Heart left ventricle (tissue), 16 donors: ENCODE measurements at places on chromosomes 3 and 15. TPM values are rescaled to one million over a fixed set of nuclear protein-coding genes. Genes with fewer than 3 reads are reported as not detected.

- H3K27ac ChIP-seq = peak overlapping the region; percentile 99
- peak overlapping the region; percentile 96 for H3K4me3 ChIP-seq
- no peaks in the 10 kb centered on the region for H3K36me3 ChIP-seq
- no peak for DNase-seq
- H3K4me1 ChIP-seq = peaks cover 14% of the 10 kb centered on the region
- H3K27me3 ChIP-seq = no peaks in the 10 kb centered on the region
These were observed 611 bp downstream of the CTDSPL2 start for GRCh38 chr15:44427756-44428724.

DNA sequence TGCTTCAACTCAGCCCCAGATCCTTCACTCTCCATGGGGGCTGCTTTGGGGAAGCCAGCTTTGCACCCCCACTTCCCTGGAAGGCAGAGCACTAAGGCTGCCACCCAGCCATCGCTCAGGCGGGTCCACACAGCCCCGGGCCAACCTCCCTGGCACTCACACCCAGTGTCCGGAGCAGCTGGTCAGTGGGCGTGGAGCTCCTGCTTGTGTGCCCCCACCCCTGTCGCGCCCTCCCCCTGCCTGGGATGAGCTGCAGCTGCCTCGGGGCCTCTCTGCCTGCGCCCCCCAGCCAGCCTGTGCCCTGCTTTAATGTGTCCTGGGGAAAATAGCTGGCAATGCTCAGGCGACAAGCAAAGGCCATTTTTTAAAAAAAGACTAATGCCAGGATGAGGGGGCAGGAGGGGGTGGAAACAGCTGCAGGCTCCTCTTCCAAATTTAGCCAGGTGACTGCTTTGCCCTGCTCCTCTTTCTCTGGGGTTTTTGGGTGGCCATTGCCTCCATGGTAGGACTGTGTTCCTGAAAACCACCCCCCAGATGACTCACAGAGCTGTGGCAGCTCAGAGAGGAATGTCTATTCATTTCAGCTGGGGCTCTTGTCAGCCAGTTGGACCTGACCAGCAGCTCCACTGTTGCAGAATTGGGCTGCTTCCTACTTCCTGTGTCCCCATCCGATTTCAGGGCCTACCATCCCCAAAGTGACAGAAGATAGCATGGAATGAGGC is 65.0 kb downstream of the CEMIP start:
- no peaks in the 10 kb centered on the region for H3K4me1 ChIP-seq
- no peaks in the 10 kb centered on the region for H3K36me3 ChIP-seq
- DNase-seq = no peak
- H3K4me3 ChIP-seq = no peak overlapping the region

- H3K27ac ChIP-seq = peak overlapping the region; percentile 60
- DNase-seq = no peak
These were observed 489 bp downstream of the GMPPB start for GRCh38 chr3:49723296-49723627.

GRCh38 chr3:125316246-125316645 is 58.9 kb downstream of the ZNF148 start:
- no peaks in the 10 kb centered on the region for H3K4me1 ChIP-seq
- no peak overlapping the region for H3K27ac ChIP-seq
- no peak for DNase-seq
- no peak overlapping the region for H3K4me3 ChIP-seq
- H3K27me3 ChIP-seq = no peaks in the 10 kb centered on the region

GRCh38 chr15:35477312-35478262 is 68.4 kb downstream of the DPH6 start:
- H3K27me3 ChIP-seq = no peaks in the 10 kb centered on the region
- no peak overlapping the region for H3K4me3 ChIP-seq
- no peaks in the 10 kb centered on the region for H3K36me3 ChIP-seq
- no peak for DNase-seq
- peaks cover 4% of the 10 kb centered on the region for H3K4me1 ChIP-seq

DNA sequence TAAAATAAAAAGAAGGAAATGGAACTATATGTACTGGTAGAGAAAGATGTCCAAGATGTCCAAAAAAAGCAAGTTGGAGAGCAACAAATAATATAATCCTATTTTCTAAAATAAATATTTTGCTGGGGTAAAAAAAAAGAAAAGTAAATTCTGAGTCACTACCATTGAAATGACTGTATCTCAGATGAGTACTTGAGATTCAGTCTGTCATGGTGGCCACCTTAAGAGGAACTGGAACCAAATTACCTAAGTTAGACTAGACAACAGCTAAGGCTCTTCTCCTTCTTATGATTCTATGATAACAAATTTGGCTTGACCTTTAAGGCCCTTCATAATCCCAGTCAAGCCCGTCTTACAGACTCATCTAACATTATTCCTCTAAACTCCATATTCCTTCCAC is 270.6 kb upstream of the HES1 start:
- peaks cover 43% of the 10 kb centered on the region for H3K4me1 ChIP-seq
- peaks cover 6% of the 10 kb centered on the region for H3K27me3 ChIP-seq
- H3K27ac ChIP-seq = no peak overlapping the region
- H3K36me3 ChIP-seq = no peaks in the 10 kb centered on the region
- DNase-seq = no peak

DNA sequence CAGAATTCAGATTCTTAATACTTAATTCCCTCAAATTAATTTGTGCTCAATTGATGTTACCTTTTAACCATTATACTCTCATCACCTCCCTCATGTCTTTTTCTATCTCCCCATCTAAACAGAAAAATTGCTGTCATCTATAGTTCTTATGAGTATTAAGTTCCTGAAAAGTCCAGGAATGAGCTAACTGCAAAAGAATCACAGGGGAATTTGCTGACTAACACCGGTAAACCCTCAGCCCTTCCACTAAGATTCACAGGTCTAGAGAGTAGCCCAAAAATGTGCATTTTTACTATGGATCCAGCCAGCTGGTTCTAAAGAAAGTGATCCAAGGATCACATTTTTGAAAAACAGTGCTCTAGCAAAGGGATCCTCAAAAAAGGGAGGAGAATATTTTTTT is 67.0 kb downstream of the SETD2 start:
- no peak overlapping the region for H3K27ac ChIP-seq
- H3K4me1 ChIP-seq = no peaks in the 10 kb centered on the region
- H3K36me3 ChIP-seq = no peaks in the 10 kb centered on the region
- no peak overlapping the region for H3K4me3 ChIP-seq
- H3K27me3 ChIP-seq = no peaks in the 10 kb centered on the region
- DNase-seq = no peak

DNA sequence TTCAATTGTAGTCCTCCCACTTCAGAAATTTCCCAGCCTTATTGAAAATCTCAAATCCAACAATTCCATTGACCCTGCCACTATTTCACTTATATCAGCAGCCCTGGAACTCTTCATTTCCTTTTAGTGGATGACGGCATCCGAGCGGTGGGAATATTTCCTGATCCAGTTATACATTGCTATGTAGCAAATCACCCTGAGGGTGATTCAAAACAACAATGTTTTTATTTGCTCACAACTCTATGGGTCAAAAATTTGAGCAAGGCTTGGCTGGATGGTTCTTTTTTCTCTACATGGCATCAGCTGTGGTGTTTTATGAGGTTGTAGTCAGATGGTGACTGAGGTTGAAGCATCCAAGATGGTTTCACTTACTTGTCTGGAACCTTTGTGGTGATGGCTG is 70.5 kb downstream of the CHST2 start:
- H3K4me3 ChIP-seq = no peak overlapping the region
- H3K27ac ChIP-seq = no peak overlapping the region
- no peaks in the 10 kb centered on the region for H3K4me1 ChIP-seq

DNA sequence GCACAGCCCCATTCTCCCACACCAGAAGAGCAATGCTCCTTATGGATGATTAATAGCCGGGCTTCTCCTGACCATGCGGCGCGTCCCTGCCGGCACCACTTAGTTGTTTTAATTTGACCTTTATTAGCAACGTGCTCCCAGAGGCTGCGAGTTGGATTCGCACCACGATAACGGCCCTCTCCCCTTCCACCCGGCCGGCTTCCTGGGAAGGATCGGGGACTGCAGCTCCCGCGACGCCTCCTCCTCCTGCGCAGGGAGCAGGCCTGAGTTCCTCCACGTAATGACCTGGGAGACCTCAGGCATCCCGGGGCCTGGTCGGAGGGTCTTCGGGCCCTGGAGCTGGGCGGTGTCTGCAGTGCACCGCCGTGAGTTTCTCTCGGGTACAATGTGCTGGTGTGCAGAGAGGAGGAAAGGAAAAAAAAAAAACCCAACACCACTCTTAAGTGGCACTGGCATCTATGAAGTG is 243.3 kb upstream of the TOPAZ1 start:
- no peak for DNase-seq
- H3K4me1 ChIP-seq = peaks cover 26% of the 10 kb centered on the region
- H3K4me3 ChIP-seq = peak overlapping the region; percentile 39
- H3K27me3 ChIP-seq = peaks cover 54% of the 10 kb centered on the region
- H3K27ac ChIP-seq = no peak overlapping the region

- H3K4me1 ChIP-seq = peaks cover 37% of the 10 kb centered on the region
- DNase-seq = no peak
- no peaks in the 10 kb centered on the region for H3K36me3 ChIP-seq
- no peaks in the 10 kb centered on the region for H3K27me3 ChIP-seq
These were observed 296.7 kb downstream of the PTPRG start for GRCh38 chr3:61858054-61858453.

GRCh38 chr15:40471808-40472150 is 995 bp downstream of the CHST14 start:
- H3K27me3 ChIP-seq = no peaks in the 10 kb centered on the region
- DNase-seq = no peak
- peaks cover 5% of the 10 kb centered on the region for H3K36me3 ChIP-seq
- peak overlapping the region; percentile 90 for H3K4me3 ChIP-seq
- peaks cover 8% of the 10 kb centered on the region for H3K4me1 ChIP-seq

DNA sequence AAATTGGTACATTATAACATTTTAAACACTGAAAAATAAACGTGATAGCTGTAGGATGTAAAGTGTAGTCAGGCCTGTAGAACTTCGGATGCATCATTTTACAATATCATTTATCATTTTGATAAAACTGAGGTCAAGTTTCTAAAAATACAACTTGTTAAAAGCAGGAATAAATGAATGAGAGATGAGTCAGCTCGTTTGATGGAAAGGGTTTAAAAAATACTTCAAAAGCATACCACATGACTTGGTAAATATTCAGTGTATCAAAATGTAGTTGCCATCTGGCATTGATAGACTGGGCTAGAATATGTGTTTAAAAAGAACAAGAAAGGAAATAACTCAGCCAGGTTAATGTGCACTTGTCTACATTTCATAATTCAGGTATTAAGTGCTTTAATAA is 357.0 kb downstream of the TIGIT start:
- peak overlapping the region; percentile 60 for H3K27ac ChIP-seq
- H3K4me1 ChIP-seq = no peaks in the 10 kb centered on the region
- H3K36me3 ChIP-seq = no peaks in the 10 kb centered on the region
- no peak overlapping the region for H3K4me3 ChIP-seq

DNA sequence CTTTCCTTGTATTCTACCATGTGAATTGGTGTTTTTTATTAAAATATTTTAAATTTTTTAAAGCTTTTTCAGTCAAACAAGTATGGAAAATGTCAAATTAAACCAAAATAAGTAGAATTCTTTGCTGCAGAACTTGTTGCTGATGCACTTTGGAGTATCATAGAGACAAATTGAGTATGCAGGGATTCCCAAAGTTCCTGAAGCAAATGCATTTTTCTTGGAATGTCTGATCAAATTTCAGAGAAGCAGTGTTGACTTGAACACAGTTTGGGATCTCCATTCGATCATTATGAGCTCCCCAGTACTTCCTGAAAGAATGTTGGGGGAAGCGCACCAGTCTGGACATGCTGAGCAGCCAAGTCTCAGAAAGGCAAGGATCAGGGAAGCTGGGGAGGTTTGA is 517.8 kb upstream of the CFAP20DC start:
- H3K4me3 ChIP-seq = no peak overlapping the region
- H3K27ac ChIP-seq = no peak overlapping the region

DNA sequence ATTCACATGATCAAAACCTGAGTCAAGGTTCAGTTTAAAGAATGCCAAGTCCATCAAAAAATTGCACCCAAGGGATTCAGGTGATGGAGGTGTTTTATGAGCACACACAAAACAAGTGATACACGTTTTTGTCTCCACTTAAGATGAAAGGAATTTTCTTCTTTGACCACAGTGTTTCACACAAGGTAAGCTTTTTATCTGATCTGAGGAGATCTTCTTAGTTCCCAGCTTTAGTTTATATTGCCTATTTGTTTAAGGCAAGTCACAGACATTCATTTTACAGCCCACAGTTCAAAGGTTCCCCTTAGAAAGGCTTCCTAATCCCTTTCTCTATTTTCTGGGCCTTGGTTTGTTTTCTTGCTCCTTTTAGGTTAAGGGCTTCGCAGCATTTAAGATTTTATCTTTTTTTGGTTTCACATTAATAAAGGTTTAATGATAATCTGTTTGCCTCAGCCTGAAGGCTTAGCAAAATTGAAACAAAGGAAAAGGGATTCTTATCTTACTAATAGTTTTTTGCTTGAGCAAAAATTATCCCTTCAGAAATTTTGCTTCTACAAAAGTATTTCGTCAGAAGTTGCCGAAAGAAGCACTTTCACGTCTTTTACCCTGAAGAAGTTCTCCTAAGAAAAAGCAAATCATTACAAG is 420.5 kb upstream of the NAALADL2 start:
- H3K27ac ChIP-seq = peak overlapping the region; percentile 98
- H3K4me3 ChIP-seq = no peak overlapping the region
- H3K4me1 ChIP-seq = peaks cover 17% of the 10 kb centered on the region
- H3K36me3 ChIP-seq = no peaks in the 10 kb centered on the region
- no peak for DNase-seq
- H3K27me3 ChIP-seq = no peaks in the 10 kb centered on the region

DNA sequence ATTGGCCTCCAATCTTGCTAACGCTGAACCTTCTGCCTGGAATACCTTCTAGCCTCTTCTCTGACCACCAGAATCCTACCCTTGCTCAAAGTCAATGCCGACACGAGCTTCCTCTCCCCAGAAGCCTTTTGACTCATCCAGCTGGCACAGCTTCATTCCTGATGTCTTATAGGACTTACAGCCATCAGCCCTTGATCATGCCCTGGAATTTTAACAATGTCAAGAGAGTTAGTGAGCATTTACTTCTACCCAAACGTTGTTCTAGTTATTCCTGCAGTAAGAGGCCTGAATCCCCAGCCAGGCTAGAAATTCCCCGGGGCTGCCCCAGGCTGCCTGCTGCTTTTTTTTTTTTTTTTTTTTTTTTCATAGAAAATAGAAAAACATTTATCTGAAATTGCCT is 3.9 kb downstream of the CYP1A2 start:
- H3K27ac ChIP-seq = no peak overlapping the region
- no peak overlapping the region for H3K4me3 ChIP-seq
- DNase-seq = no peak
- H3K27me3 ChIP-seq = no peaks in the 10 kb centered on the region

DNA sequence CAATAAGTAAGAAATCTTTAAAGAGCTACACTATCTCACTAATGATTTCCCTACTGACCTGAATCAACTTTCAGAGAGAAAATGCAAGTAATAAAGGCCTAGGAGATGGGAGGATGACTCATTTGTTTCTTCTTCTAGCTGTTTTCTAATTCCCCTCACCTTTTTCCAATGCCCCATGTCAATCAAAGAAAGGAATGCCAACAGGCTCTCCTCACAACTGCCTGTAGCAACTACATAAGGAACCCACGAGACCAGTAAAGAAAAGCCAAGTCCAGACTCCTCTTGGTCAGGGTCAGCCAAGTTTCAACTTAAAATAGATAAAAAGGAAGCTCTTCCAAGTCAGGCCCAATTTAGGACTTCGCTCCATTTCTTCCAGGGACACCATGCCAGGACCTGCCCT is 201.9 kb downstream of the TNIK start:
- H3K4me3 ChIP-seq = no peak overlapping the region
- H3K27me3 ChIP-seq = no peaks in the 10 kb centered on the region
- DNase-seq = no peak
- peak overlapping the region; percentile 54 for H3K27ac ChIP-seq
- H3K36me3 ChIP-seq = no peaks in the 10 kb centered on the region
- peaks cover 27% of the 10 kb centered on the region for H3K4me1 ChIP-seq

The SLC27A2 gene
- polyA plus RNA-seq = not detected

The GRK7 gene
- polyA plus RNA-seq = 0.06 TPM

The PRTG gene
- 0.47 TPM for polyA plus RNA-seq

The TGM5 gene
- not detected for polyA plus RNA-seq

The EOMES gene
- polyA plus RNA-seq = 0.04 TPM

The ANKUB1 gene
- polyA plus RNA-seq = not detected

The CAMP gene
- polyA plus RNA-seq = 0.76 TPM

The SLC12A1 gene
- not detected for polyA plus RNA-seq

The PGBD4 gene
- 0.91 TPM for polyA plus RNA-seq
